ENCODE measurements at places on chromosomes 5 and 9.

- no peak for DNase-seq
Measured at GRCh38 chr9:34037626-34038025, 11.1 kb downstream of the UBAP2 start.

DNA sequence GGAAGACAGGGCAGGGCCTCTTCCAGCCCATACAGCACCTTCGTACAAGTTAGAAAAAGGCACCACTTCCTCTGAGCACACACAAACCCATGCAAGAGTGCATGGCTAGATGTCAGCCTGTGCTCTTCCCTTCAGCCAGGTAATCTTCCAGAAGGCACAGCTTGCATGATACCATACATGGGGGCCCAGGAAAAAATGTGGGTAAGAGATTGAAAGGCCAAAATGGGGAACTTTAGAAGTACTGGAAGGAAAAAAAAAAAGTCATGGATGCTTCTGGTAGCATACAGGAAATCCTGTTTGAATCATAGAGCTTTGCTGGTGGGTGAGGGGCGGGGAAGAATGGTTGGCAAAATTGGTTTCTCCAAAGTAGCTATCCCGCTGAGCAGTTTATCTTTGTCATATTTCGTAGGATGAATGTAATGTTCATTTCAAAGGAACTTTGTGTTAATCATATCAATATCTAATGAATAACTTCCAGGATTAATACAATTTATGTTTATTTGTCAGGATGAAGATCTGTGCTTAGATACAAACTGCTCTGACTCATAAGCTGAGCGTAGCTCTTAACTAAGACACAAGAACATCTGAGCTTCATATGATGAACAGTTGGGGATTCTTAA, 78.2 kb upstream of the MAP3K1 start:
- DNase-seq: no peak

DNA sequence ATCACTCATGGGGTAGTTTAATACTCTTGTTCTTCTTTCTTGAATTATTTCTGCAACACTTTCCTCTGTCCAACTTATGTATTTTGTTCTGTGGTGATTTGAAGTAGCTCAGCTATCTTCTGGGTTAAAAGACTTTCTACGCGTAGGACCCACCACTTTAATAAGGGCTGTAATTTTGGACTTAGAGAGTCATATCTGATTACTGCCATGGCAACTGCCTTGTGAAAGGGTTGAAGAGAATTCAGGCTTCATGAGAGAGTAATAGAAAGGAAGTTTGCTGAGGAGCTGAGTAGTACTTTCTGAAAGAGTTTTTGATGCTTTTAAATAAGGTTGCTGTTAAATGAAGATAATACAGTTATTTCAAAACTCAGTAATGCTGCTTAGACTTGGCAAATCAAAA, 89.5 kb downstream of the TLE4 start:
- DNase-seq: no peak

DNA sequence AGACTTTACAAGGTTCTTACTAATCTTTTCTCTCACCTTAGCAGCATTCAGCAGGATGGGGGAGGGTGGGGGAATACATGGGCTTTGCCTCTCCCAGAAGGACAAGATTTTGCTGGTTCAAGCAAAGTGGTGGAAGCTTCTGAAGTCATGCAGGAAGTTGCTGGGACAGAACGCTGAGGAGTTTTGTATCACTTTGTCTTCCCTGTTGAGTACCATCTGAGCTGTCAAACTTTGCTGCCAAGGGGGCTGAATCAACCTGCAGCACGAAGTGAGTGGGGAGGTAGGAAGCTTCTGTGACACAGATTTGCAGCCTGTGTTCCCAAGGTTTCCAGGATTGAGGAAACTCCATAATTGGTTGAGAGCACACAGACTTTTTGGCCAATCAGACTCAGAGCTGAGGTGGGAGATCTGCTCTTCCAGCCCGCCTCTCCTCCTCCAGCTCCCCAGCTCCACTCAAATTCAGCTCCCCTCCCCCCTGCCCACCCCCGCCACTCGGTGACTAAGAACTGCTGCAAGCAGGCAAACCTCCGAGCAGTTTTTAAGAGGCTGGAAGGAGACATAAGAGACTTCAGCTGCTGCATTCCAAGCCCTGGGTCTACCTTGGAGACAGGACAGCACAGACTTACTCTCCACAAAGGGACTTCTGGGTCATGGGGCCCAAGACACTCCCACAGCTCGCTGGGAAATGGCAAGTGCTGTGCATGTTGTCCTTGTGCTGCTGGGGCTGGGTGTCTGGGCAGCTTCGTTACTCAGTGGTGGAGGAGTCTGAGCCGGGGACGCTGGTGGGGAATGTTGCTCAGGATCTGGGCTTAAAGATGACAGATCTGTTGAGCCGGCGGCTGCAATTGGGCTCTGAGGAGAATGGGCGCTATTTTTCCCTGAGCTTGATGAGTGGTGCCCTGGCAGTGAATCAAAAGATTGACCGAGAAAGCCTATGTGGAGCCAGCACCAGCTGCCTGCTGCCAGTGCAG, at the start of gene PCDHGC5:
Gene PCDHGC5 (plus strand): TSS at position 491 of the 971 bp plus-strand sequence. CDS start 160 bp downstream, at position 651.
- no peak for DNase-seq

DNA sequence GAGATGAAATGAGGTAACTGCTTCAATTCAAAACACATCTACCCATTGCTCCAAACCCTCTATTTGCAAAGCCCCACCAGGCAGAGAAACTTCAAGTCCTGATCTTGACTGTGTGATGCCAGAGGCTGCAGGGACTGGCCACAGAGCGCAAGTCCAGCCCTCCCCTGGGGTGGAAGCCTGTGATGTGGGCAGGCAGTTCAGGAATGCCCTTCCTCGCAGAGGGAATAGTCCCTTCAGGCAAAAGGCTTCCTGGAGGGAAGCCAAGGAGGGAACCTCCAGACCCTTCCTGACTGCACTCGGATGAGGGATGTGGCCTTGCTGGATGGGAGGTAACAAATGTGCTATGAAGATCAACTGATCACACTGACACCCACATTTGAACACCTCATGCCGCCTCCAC, 131.2 kb downstream of the SLIT3 start:
- no peak for DNase-seq

GRCh38 chr9:136527721-136528710, 17.8 kb downstream of the NOTCH1 start:
- no peak for DNase-seq

DNA sequence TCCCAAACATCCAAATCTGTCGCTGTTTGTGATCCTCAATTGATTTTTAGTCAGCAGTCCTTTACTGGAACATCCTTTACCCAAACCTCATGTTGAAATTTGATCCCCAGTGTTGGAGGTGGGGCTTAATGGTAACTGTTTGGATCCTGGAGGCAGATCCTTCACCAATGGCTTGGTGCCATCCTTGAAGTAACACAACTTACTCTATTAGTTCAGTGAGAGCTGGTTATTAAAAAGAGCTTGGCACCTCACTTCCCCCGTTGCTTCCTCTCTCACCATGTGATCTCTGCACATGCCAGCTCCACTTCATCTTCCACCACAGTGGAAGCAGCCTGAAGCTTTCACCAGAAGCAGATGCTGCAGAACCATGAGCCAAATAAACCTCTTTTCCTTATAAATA, 40.3 kb downstream of the DNAJB5 start:
- no peak for DNase-seq

Data from central memory CD4-positive, alpha-beta T cell (primary cell).